NCI-H1105 treated with DMSO at 0.1 percent for 48 hours (cell line): ENCODE measurements at places on chromosomes 5 and 9.

DNA sequence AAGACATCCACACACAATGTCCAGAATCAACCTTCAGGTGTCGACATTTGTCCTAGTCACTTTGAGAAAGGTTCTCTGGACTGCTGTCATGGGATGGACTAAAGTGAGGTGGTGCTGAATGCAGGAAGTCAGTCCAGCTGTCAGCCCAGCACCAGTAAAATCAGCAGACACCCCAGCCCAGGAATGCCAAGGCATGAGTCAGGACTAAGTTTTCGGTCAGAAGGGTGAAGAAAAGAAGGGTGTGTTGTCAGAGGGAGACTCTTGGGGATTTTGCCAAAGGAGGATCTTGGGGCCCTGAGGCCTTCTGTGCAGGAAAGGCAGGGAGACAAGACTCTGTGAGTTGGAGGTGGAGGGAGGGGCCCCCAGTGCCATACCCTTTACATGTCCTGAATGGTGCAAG, 69.0 kb upstream of the XPA start:
- no peak for DNase-seq

DNA sequence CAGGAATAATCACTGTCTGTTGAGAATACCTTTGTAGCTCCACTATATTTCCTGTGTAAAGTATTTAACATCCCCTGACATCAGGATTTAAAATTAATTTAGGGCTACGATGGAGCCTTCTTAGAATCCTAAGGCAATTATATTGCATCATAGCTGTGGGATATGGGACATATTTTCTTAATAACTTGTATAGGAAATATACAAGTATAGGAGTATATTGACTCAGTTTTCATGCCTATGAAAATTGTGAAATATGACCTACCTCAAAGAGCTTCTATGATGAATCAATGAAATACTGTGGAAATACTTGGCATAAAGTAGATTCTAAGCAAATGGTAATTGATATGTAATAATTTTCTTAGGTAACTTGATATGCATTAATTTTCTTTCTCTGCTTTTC, 221.0 kb upstream of the KLF4 start:
- no peak for DNase-seq

GRCh38 chr9:71518045-71518827, 250.1 kb downstream of the CEMIP2 start:
- no peak for DNase-seq

DNA sequence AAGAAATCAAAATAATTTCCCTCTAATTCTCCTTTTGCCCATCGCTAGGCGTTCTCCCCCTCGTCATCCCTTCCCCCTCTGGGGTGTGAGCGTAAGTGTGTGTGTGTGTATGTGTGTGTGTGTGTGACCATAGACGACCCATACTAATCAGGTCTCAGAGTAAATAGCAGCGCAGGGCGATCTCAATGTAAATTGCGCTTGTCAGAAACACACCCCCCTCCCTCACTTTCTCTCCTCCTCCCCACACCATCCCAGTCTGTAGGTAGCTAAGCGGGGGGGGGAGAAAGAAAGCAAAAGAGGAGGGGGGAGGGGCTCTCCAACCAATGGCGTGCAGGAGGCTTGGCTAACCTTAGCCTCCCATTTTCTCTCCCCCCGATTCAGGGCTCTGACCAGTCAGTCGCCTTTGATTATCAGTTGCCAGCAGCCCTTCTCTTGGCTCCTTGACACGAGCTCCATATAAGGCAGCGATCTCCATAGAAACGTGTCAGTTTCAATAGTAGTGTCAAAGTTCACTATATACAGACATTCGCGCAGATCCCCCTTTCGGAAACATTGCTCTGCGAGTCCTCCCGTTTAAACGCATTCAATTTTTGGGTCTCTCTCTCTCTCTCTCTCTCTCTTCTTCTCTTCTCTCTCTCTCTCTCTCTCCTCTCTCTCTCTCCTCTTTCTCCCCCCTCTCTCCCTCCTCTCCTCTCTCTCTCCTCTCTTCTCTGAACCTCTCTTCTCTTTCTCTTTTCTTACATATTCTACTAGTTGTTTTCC, at the start of gene NR2F1:
TSS of gene NR2F1 (plus strand) at position 546 of the 762 bp plus-strand sequence. CDS start 1,802 bp downstream, outside the sequence.
- peak; percentile 77 for DNase-seq

DNA sequence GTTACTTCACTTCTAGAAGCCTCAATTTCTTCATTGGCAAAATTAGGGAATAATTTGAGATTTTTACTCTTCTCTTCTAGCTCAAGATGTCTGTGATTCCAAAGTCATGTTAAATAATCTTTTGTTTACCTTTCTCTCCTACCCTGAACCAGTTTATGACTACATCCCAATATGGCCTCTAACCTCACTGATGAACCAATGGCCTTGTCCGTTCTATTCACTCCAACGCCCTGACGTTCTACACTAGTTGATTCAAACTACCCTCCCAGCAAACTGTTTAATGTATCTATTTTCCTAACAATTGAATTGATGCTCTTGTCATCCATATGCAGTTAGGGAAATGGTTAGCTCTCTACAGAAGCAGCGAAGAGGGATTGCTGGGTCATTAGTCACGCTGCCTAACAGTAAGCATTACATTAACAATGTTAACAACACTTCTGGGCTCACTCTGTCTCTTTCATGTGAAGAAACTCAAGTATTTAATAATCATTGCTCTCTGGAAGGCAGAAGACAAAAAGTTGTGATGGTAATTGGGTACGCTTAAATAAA, 38.0 kb downstream of the RAPGEF1 start:
- no peak for DNase-seq

DNA sequence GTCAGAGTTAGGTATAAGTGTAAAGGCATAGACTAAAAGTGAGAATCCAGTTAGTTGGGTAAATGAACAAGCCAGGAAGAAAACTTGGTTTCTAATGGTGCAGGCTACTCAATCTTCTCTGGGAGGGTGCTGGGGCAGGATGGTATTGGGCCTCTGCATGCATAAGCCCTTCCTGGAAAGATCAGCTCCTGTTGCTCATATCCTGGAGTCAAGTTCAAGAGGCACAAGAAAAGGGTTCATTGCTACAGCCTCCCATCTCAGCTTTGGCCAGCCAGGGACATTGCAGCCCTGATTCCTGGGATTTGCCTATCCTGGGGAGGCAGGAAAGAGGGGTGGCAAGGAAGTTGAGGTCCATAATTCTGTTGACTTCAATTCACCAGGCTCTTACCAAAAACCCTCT, 40.7 kb upstream of the ATP6V1G1 start:
- no peak for DNase-seq

DNA sequence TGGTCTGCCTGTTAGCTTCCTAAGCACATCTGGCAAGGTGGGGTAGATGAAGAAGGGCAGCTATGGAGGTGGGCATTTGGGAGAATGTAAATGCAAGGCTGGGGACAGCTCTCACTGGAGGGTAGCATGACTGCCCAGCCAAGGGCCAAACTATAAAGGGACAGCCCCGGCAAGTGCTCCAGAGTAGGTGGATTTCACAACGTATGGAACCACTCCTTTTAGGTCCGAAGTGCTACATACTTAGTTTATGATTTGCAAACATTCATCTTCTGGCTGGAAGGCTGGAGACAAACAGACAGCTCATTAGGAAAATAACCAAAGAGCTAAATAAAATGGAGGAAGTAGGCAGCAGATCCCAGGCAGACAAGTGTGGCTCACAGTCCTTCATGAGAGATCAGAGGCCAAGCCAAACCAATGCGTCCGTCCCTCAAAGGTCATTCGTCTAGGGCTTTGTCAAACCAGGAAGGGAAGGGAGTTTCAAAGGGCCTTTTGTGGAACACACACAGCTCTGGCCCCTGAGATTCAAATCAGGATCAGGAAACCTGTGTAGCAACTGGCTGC, 42.5 kb upstream of the GLRX start:
- DNase-seq, result no peak

DNA sequence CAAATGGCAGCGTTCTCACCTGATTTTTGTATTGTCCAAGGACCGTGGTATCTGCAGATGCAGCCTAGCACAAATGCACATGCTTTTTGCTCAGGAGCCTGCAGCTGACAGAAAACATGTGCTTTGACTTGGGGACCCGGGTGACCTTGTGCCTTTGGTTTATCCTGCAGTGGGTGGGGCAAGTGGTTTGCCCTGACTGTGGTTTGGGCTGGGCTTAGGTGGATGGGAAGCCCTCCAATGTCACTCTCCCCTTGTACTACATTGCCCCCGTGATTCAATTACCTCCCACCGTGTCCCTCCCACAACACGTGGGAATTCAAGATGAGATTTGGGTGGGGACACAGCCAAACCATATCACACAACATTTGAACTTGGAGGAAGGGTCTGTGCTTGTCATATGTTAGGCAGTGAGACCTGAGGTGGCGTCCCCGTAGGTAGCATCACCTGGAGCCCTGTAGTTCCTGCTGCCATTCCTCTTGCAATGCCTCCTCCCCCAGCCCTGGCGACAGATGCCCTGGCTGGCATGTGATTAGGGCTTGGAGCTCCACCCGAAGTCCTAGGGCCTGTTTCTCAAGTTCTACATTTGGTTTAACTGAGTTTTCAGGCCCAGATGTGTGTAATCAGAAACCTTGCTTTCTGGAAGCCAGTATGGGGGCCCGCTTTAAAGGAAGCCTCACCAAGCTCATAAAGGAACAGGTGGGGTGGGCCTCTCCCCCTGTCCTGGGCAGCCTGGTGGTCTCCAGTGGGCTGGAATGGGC, 2.1 kb downstream of the ANKRD33B start:
- DNase-seq, result no peak

GRCh38 chr5:173817561-173817960, 70.6 kb upstream of the CPEB4 start:
- no peak for DNase-seq

GRCh38 chr9:15421532-15421931, 1.1 kb upstream of the SNAPC3 start:
- DNase-seq, result no peak

DNA sequence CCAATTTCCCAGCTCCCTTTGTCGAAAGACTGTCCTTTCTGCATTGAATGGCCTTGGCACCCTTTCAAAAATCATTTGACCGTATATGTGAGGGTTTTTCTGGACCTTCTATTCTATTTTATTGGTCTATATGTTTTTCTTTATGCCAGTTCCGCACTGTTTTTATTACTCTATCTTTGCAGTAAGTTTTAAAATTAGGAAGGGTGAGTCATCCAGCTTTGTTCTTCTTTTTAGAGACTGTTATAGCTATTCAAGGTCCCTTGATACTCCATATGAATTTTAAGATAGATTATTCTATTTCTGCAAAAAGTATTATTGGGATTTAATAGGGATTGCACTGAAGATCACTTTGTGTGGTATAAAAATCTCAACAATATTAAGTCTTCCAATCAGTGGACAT, 44.2 kb upstream of the STARD4 start:
- no peak for DNase-seq

DNA sequence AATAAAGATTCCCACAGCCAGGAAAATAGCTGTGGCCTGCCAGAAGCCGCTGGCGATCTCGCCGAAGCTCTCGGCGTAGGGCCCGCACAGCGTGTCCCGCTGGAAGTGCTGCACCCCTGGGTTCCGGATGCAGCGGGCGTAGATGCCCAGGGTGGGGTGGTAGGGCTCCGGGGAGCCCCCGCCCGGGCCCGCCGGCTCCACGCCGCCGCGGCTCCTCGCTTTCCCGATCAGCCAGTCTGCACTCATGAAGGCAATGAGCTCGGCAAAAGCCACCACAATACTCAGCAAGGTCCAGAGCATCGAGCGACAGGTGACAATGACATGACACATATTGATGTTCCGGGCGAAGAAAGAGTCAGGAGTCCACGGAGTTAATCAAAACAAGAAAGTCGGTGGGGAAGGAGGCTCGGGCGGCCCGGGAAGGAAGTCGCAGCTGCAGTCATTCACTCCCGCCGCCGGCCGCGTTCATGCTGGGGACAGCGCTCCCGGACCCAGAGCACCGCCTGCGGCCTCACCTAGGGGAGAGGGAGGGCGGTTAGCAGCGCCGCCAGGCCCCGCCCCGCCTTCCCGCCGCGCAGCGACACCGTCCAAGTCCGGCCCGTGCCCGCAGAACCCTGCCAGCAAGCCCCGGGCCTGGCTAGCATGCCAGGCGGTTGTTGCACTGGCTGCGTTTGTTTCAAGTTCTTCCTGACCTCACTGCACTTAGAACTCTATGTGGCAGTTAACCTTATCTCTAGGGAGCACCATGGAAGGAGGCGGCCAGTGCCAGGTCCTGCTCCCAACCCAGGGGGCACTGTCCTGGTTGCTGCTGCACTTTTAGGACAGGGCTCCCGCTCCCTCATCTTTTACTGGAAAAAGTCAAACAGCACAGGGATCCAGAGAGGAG, 138.4 kb downstream of the LHFPL2 start:
- peak; percentile 29 for DNase-seq

GRCh38 chr9:126419475-126419874, 92.8 kb downstream of the MVB12B start:
- peak; percentile 86 for DNase-seq

DNA sequence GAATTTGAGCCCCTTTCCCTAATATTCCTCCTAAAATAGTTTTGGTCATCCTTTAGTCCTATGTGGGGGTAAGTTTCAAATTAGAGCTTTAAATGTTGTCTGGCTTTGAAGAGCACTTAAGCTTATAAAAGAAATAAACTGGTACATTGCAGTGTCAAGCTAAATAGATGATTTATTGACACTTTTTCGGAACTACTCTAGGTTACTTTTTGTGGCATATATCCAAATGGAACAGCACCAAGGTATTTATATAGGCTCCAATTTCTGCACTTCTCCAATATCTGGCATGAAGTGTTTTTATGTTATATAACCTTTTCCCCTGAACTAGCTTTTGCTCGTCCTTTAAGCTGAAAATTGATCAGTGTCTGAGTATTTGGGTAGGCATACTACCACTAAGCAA, 402.5 kb downstream of the NFIB start:
- DNase-seq, result peak; percentile 35

DNA sequence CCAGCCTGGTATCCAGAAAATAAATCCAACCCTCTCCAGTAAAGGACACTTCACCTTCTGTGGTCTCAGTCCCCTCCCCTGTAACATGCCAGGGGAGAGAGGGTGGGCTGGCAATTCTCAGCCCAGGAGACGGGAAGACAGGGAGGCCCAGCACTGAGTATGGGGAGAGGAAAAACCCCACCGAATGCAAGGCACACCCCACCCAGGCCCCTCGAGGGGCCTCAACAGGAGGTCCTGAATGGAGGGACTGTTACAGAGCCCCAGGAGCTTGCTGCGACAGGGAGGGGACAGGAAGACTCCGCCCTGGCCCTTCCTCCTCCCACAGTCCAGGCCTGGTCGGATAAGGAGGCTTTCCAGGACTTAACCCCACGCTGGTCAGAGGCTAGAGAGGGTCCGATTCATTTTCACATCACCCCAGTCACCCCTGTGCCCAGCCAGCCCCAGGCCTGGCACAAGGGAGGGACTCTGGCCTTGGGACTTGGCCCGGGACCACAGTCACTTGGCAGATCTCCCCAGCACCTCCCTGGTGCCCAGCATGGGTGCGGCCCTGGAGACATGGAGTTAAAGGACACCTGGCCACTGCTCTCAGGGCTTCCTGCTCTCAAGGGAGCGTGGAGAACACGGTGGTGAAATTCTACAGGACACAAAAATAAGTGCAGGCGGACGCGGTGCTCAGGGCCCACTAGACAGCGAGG, 44.9 kb upstream of the STXBP1 start:
- DNase-seq, result no peak
